ENCODE measurements at places on chromosomes 4 and X.

- no peak for DNase-seq
Measured at GRCh38 chr4:11743976-11744375, 315.3 kb upstream of the HS3ST1 start.

GRCh38 chr4:39205000-39205399 lies 22.7 kb downstream of the WDR19 start:
- no peak for DNase-seq

DNA sequence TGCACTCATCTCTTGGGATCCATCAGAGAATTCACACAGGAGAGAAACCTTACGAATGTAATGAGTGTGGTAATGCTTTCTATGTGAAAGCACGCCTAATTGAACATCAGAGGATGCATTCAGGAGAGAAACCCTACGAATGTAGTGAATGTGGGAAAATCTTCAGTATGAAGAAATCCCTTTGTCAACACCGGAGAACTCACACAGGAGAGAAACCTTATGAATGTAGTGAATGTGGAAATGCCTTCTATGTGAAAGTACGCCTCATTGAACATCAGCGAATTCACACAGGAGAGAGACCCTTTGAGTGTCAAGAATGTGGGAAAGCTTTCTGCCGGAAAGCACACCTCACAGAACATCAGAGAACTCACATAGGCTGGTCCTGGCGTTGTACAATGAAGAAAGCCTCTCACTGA lies 42.8 kb downstream of the ZNF157 start:
- DNase-seq, result no peak

- DNase-seq, result no peak
Measured at GRCh38 chr4:184318852-184319251, 101.2 kb upstream of the ENPP6 start.

DNA sequence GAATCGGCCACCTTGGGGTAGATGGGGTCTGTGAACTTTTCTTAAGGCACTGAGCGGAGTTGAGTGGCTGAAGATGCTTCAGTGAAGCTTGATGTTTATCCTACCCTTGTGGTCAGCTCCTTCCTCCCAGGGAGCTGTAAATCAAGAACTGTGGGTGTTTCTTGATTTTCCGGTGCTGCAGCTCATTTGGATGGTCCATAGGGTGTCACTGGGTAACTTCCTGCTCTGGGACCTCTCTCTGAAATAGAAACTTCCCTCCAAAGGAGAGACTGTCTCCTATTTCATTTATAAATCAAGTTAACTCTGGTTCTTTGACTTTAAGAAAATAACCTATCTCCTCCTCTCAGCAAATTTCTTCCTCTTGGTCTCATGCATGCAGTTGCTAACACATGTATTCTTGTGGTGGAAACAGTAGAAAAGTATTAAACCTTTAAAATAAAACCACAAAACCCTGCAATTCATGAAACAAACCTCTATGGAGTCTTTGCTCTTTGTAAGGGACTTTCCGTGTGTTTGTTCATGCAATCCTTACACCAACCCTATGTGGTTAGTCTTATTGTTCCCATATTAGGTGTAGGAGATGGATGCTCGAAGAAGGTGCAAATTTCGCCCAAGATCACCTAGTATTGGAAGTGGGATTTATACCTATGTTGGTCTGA lies 110.3 kb downstream of the SHROOM3 start:
- DNase-seq, result no peak

DNA sequence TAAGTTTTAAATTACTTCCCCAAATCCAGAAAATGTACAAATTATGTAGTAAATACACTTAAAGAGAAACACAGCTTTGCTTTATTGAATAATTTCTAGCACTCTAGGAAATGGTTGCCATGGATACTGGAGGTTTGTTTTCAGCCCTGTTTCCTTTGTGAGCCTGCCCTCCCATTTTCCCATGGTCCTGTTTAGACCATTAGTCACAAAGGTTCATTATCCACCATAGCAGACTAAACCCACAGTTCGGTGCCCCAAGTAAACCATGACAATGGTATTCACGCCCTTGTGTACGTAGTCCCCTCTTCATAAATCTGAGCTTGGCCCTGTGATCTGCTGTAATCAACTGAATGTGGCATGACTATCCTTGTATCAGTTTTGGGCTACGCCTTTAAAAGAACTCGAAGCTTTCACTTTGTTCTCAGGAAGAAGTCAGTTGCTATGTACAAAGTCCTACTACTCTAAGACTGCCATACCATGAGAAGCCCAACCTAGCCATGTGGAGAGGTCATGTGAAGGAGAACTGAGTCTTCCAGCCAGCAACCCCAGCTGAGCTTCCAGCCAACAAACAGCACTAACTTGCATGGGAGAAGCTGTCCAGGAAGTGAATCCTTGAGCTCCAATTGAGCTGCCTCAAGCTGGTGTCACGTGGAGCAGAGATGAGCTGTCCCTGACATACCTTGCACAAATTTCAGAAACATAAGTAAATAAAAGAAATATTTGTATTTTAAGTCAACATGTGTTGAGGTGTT lies 300.4 kb downstream of the LDB2 start:
- DNase-seq, result no peak

DNA sequence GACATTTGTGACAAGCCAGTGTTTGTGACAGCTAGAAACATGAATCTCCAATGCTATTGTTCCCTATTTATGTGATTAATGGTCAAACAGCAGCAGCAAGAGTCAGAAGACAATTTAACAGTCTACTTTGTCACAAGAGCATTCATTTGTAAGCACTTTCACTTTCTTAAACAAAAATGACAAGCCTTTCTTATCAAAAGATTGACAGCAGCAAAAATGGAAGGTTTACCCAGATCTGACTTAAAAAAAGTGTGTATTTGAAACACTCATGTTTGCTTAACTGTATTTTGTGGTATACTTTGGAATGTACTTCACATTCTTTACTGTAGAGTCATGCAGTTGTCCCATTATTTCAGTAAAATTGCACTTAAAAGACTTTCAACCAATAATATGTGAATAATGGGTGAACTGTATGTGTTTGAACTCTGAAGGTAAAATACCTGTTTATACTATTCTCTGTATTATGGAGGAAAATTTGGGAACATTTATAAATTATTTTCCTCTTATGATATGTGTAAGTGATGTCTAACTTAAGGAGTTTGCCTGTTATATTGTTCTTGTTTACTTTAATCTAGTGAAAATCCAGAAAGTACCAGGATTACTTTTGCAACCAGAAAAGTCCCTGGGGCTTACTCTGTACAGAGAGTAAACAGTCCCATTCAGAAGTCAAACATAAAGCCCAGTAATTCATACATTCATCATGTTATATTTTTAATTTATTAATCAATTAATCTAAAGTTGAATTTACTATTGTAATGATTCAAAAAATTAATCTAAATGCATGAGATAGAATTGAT lies 314.9 kb upstream of the TRAM1L1 start:
- DNase-seq, result no peak

DNA sequence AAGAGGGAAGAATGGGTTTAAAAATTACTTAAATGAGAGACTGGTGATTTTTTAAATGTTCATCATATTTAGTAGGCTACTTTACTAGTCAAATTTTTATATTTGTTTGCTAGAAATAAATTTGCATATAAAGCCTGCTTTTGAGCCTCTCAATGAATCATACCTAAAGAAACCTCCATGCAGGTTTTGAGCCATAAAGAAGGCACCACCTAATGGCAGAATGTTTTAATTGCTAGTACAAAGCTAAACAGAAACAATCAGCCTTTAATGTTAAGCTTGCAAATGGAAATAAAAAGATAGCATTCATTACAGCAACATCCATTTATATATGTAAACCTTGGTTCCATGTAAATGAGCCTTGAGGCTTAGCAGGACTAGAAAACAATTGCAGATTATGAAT lies 989.7 kb downstream of the CCSER1 start:
- DNase-seq, result no peak

GRCh38 chrX:153447581-153447960 lies 1.7 kb upstream of the TREX2 start:
- no peak for DNase-seq

DNA sequence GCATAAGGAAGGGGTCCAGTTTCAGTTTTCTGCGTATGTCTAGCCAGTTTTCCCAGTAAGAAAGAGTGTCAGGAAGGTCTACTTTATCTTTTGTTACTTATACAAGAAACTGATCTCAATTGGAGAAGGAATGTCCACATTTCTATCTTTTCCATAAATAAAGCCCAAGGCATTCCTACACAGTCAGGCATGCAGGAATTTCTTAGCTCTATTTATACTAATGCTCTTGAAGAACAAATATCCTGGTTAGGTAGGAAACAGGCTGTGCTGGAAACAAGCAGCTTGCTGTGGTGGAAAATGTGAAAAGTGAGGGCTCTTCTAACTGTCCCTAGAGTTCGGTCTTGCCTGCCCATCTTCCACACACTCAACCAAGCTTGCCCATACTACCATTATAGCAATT lies 37.9 kb upstream of the PITX2 start:
- DNase-seq, result no peak

DNA sequence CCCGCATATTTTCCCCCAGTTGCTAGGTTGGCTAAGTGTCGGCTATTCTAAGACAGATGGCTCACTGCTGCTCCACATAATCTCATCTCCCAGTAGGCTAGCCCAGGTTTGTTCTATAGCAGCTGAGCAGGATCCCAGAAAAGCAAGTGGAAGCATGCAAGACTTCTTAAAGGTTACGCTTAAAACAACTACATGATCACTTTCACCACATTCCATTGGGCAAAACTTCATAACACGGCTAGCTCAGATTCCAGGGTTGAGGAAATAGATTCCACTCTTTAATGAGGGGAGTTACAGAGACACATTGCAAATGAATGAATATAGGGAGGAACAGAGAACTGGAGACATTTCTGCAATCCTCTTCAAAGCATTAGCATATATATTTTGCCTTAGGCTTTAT lies 12.9 kb upstream of the RAB33B start:
- DNase-seq, result no peak

GRCh38 chr4:90120037-90120436 lies 7.2 kb upstream of the CCSER1 start:
- DNase-seq, result no peak

GRCh38 chrX:108064613-108065012 lies 19.7 kb downstream of the VSIG1 start:
- no peak for DNase-seq

- DNase-seq, result no peak
Measured at GRCh38 chrX:148380107-148380506, 120.3 kb upstream of the AFF2 start.

GRCh38 chrX:49278081-49278480 lies 8.5 kb downstream of the PPP1R3F start:
- no peak for DNase-seq

DNA sequence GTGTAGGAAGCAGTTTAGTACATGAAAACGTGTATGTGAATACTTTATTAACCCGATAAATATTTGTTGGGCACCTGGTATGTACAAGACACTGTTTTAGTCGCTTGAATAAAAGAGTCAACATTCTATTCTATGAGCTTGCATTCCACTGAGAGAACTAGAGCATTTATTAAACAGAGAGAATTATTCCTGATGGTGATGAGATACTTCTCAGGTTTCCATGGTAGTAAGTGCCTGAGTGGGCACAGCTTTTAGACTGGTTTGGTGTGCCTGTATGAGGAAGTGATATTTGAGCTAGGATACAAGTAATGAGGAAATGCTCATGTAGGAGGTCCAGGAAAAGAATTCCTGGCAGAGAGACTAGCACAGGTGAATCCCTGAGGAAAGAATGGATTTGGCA lies 94.2 kb downstream of the ATP10D start:
- DNase-seq, result no peak

GRCh38 chrX:9853307-9853706 lies 67.1 kb downstream of the SHROOM2 start:
- DNase-seq, result no peak

GRCh38 chr4:38424151-38424871 lies 239.7 kb upstream of the KLF3 start:
- DNase-seq, result no peak

- DNase-seq, result no peak
Measured at GRCh38 chrX:15202454-15203177, 67.3 kb downstream of the ASB9 start.

DNA sequence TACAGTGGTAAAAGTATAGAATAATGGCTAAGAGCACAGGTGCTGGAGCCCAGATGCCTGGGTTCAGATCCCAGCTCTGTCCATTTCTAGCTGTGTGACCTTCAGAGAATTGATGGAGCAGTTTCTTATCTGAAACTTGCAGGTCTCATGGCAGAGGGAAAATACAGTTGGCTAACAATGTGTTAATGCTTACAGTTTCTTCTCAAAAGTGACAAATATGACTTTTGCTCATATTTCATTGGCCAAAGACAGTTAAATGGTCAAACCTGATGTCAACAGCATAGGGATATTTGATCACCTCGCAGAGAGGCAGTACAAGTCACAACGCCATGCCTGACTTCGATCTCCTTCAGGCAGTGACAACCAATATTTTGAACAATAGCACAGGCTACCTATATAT lies 60.2 kb upstream of the LCORL start:
- no peak for DNase-seq

GRCh38 chr4:55539658-55540057 lies 7.1 kb downstream of the CLOCK start:
- no peak for DNase-seq

- DNase-seq, result no peak
Measured at GRCh38 chr4:112855058-112855457, 194.4 kb upstream of the ANK2 start.

DNA sequence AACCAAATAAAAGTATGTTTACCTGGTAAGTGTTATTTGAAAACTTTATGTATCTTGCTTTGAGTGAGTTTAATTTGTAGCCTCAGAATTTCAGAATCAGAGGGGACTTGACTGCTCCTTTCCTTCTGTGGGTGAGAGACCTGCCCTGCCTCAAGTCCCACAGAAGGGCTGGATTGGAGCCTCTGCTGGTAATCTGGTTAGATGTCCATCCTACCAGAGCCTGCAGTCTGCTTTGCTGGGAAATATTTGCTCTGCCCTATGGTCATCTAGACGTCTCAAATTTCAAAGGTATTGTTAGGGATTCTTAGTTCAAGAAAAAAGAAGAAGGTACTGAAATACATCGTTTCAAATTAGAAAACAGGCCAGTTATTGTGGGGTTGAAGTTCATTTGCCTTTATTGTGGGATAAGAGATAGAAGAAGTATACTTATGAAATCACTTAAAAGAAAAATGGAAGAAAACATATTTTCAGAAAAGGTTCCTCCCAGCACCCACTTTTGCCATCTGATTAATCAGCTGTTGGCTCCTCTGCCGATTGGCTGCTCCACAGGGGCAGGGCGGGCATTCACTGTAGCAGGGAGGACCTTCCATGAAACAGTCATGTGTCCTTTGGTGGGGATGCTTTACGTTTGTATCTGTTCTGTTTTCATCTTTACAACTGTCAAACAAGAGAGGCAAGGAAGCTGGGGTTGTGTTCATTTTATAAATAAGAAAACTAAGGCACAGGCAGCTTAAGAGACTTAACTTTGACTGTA lies 73.3 kb upstream of the TLR2 start:
- no peak for DNase-seq

GRCh38 chrX:70470850-70471289 lies 26.2 kb downstream of the DLG3 start:
- DNase-seq, result no peak

DNA sequence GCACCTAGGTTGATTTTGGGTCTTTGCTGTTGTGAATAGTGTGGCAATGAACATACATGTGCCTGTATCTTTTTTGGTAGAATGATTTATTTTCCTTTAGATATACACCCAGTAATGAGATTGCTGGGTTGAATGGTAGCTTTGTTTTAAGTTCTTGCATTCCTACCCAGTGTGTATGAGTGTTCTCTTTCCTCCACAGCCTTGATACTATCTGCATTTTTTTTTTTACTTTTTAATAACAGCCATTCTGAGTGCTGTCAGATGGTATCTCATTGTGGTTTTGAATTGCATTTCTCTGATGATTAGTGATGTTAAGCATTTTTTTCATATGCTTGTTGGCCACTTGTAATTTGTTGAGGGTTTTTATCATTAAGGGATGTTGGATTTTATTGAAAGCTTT lies 351.8 kb upstream of the GNPDA2 start:
- DNase-seq, result no peak
